ENCODE measurements at places on chromosomes 5 and 9.

- DNase-seq: peak; percentile 49
Observed at GRCh38 chr5:54993318-54993717, 7.9 kb upstream of the ESM1 start.

GRCh38 chr5:158816011-158816696 is 283.6 kb downstream of the EBF1 start:
- peak; percentile 32 for DNase-seq

GRCh38 chr9:132031467-132032237 is 48.0 kb downstream of the MED27 start:
- no peak for DNase-seq

DNA sequence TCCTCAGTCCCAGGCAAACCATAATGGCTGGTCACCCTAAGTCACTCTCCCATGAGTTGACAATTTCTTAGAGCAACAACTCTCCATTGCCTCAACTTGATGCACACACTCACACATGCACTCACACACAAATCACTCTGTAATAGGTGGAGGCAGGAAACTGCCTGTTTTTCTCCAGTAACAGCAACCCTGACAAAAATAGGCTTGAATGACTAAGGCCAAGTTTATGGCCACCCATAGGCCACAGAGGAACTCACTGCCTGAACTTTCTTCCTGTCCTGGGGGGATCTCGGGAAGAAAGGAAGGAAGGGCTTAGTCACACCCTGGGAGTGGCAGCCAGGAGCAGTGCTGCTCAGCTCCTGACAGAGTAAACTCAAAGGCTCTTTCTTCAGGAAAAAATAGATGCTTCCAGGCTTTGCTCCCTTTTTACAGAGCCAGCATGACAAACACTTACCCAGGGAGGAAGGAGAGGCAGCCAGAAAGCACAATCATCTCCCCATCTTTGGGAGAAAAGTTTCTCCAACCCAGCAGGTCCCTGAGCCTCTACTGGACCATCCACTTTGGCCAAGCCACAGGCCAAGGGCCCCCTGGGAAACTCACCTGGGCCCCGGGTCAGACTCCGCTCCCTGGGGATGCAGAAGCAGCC is 368 bp downstream of the SH3TC2 start:
- peak; percentile 91 for DNase-seq

DNA sequence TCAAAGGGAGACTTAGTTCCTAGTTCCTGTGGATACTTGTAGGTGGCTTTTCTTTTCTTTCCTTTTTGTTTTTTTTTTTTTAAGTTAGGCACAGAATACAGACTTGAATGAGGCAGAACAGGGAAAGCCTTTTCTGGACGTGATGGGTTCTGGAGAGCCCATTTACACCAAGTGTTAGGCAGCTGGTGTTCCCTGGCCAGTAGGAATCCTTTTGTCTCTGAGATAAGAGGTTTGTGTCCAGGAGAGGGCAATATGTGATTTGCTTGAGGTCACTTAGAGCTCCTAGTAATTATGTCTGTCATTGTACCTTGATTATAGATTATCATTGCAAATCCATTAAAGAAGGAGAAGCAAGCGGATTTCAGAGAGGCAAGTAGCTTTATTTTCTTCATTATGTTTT is 9.1 kb downstream of the MEGF10 start:
- no peak for DNase-seq

- DNase-seq: no peak
Observed at GRCh38 chr9:107112707-107113243, 170.3 kb upstream of the RAD23B start.

- DNase-seq: no peak
Observed at GRCh38 chr9:127262602-127263001, 2.0 kb upstream of the GARNL3 start.

DNA sequence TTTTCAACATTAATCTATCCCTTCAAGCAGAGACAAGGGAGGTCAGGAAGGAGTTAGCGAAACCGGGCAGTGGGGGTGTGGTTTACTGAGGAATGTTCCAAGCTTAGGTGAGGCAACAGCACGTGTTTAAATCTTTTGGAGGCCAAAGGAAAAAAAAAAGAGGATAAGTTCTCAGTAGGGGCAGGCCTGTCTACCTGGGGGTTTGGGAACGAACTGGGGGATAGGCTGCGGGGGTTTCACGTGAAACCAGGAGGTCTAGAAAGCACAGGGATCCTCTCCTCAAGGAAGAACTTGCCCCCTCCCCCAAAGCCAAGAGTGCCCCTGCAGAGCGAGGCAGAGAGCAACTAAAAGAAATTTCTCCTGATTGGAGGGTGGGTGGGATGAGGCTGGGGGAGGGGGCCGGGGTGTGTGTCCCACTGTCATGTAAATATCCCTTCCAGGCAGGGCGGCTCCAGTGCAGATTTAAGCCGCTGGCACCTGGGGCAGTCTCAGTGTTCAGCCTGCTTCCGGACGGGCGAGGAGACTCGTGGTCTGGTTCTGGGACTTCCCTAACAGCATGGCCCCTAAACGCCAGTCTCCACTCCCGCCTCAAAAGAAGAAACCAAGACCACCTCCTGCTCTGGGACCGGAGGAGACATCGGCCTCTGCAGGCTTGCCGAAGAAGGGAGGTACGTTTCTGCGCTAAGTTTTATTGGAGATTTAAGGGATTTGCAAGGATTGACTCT is 5.5 kb upstream of the SET start:
- DNase-seq: peak; percentile 58

GRCh38 chr9:108586471-108587139 is 269.2 kb downstream of the ACTL7B start:
- peak; percentile 14 for DNase-seq

DNA sequence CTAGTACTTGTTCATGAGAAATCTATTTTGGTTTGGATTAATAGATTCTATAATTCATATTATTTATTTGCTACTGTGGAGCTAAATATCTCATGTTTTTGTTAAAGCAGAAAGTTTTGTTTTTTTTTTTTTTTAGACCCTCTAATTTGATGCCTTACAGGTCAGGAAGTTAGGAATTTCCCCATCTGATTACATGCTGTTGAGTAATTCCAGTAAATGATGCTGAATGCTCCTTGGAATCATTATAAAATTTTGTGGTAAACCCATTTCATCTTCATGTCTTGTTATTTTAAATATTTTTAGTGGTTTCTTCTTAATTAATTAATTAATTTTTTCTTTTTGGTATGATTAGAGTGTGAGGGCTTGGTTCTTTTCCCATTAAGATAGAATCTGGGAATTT is 35.6 kb downstream of the NNT start:
- peak; percentile 20 for DNase-seq

DNA sequence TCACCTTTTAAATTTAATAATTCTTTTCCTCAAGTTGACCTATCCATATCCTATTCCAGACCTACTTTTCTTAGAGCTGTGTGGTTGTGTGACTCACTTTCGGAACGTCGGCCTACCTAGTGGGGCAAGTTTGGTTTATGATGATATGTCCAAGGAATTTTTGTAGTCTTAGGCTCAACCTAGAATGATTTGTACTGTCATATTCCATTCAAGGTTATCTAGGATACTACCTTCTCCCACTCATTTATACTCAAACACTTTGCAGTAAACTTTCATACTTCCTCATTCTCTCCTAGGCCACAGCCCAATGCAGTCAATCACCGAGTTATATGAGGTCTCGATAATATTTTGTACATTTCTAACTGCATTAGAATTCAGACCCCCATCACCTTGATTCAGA is 61.9 kb downstream of the PIK3R1 start:
- peak; percentile 72 for DNase-seq

- peak; percentile 60 for DNase-seq
Observed at GRCh38 chr5:131417240-131417869, 153.5 kb downstream of the CDC42SE2 start.

GRCh38 chr5:5155617-5156016 is 15.5 kb downstream of the ADAMTS16 start:
- DNase-seq: no peak

DNA sequence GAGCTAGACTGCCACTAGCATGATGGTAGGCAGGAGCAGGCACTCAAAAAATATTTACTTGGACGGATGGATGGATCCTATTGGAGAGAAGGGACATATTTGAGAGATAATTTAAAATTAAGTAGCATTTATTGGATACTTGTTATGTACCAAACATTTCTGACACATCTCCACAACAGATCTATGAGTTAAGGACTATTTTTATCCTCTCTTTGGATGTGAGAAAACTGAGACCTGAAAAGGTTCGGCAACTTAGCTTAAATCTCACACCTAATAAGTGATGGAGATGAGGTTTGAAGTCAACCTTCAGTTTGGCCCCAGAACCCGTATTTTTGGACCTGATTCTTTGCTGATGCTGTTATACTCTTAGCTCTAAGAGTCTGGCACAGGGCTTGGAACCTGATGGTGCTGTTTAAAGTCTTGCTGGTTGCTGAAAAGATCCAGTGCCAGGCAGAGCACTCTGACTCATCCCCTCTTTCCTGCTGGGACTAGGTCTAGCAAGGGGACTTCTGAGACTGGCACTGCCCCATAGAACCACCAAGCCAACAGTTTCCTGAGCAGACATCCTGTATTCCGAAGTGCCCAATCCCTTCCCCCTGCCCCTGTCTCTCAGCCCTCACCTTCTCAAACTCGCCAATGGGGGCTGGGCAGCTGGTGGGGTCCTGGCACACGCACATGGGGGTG is 15.6 kb downstream of the SPARC start:
- DNase-seq: no peak

DNA sequence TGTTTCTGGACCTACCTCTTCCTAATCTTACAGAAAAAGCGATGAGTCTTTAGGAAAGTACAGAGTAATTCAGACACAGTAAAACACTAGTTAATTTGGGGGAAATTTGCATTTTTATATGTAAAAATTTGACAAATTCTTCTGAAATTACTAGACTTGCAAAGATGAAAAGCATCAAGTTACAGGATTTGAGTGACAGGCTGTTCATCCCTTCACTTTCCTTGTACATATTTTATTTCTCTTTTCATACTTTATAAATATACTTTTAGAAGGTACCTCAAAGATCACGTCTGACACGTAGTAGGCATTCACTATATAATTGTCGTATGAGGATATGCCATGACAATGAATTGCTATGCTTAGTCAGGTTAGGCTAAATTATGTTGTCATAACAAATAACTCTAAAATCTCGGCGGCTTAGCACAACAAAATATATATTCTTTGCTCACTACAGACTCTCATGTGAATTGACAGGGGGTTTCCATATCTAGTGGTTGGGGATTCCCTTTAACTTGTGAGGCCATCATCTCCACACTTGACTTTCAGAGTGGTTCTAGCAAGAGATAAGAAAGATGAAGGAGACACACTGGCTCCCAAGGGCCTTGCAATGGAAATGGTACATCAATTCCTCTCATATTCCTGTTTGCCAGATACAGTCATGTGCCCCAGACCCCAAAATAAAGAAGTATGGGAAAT is 154.1 kb upstream of the TUT7 start:
- DNase-seq: no peak

GRCh38 chr9:76090330-76090729 is 199.9 kb downstream of the PCSK5 start:
- DNase-seq: no peak

- no peak for DNase-seq
Observed at GRCh38 chr9:113709721-113710120, 166.4 kb upstream of the ZNF618 start.

- no peak for DNase-seq
Observed at GRCh38 chr9:112311497-112311896, 21.9 kb downstream of the PTBP3 start.

GRCh38 chr9:99614341-99614740 is 207.3 kb upstream of the NR4A3 start:
- no peak for DNase-seq

GRCh38 chr5:177306674-177307543 is 3.3 kb downstream of the PRELID1 start:
- no peak for DNase-seq

- DNase-seq: no peak
Observed at GRCh38 chr5:35762368-35762767, 94.3 kb upstream of the IL7R start.

- no peak for DNase-seq
Observed at GRCh38 chr5:89015409-89015808, 132.4 kb upstream of the MEF2C start.

GRCh38 chr5:90911169-90911568 is 352.6 kb downstream of the ADGRV1 start:
- no peak for DNase-seq

DNA sequence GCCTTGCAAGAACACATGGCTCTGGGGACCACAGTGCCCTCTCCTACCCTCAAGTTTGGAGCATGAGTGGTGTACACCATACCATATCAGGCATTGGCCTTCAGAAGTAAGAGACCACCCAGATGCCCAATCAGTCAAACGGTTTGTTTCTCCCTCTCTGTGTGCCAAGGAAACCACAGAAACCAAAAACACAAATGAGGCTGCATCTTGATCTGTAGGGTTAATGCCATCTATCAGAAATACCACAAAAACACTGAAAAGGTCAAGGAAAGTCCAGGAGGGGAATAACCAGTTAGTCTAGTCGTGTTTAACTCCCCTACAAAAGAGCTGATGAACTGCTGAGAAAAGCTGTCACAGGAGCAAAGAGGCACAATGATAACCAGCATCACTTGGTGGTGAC is 78.4 kb downstream of the INSYN2B start:
- no peak for DNase-seq

DNA sequence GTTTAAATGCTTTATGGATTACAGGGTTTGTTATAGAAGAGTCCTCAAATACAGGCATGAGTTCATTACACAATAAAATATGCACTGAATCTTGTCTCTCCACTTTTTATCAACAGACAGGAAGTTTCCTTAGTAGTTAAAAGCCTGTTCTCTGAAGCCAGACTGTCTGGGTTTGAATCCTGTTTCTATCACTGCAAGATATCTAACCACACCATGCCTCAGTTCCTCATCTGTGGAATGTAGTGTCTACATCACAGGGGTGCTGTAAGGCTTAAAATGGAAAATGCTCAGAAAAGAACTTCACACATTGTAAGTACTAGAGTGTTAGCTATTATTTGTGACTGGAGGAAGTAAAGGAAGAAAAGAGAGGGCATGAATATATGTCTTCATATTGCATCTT is 9.3 kb downstream of the LIX1 start:
- DNase-seq: no peak

- DNase-seq: peak; percentile 64
Observed at GRCh38 chr9:109469646-109470358, 28.3 kb downstream of the PTPN3 start.

DNA sequence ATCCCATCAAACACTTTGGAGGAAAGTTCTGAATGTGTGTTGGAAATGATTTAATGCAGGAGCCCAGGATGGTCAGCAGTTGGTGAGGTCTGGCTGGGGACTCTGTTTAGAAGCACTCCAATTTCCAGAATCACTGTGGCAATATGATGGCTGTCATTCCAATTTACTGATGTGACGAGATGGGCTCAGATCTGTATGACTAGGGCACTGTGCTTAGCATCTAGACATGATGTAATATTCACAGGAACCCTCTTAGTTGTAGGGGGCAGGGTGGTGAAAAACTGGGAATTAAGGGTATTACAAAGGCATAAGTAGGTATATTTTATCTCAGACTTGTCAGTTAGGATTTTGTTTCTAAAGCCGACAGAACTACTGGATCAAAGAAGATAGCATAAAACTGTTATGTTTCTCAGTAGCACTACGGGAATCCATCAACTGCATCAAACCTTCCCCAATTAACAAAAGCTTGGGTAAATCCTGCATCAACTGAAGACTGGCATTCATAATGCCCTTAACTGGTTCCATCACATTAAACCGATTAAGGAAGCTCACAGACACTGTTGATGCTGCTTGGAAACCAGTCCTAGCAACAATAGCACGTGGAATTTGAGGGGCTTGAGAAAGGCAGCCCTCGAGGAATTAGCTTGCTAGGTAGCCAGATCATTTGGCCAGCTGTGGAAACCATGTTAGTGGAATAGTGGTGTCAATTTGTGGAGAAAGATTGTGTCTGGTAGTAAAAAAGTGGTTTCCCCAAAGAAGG is 86.1 kb downstream of the SV2C start:
- DNase-seq: no peak

Data from fibroblast of skin of right quadriceps (primary cell).